ENCODE measurements at places on chromosomes 6 and 20.
A peak's percentile ranks its signal among the peaks of the same experiment; 100 is the strongest.

GRCh38 chr6:104506429-104506828 lies 353.3 kb downstream of the HACE1 start:
- DNase-seq = no peak

GRCh38 chr20:7858734-7859250 lies 81.5 kb downstream of the HAO1 start:
- DNase-seq = no peak

DNA sequence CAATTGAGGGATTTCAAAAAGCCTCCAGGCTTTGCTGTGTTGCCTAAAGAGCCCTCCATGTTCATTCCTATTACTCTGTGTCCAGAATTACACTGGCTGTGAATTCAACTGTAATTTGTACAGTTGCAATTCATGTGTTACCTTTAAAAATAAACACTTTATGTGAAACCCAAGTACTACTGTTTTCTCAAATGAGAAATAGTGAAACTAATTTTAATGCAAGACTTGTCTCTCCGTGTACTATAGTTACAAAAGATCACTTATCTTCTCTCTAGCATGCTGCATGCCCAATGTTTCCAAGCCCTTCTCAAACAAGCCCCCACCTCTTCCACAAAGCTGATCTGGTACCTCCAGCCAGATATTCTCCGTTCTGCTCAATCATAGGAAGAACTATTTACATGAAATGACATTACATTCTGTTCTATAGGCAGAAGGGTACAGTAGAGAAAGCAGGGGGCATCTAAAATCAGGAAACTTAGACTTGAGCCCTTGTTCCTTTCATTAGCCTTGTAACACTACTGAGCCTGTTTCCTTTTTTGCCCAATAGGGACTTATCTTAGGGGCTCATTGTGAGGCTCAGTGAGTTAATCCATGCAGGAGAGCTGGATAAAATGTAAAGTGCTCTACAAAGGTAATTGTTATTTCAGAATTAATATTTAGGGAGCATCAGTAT lies 12.3 kb upstream of the COL9A1 start:
- no peak for DNase-seq

DNA sequence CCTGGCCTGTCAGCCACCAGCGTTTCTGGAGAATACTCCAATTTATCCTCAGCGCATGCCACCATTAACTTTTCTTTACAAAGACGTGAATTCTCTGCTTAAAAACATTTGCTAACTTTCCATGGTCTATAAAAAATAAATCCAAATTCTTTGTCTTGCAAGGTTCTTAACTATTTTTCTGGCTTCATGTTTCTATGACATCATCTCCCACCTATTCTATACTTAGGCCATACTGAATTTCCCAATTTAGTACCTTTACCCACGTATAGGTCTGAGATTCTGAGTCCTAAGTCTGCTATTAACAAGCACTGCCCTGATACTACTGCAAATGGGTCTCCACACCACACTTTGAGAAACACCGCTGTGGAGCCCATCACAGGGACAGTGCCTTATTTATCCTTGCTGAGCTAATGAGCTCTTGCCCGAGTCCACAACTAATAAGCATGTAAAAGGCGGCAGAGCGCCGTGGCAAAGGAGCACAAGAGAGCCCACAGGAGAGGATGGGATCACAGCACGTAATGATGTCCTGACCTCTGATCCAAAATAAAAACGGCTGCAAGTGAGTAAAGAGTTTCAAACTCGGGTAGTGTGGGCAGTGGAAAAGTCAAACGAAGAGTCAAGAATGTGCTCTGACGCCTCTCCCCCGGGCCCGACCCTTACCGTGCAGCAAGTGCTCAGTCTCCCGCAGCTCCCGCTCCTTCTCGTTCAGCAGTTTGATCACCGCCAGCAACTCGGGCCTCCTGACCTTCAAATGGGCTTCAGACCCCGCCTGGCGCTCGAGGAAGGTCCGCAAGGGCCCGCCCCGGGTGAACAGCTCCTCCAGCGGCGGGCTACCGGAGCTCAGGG lies 519 bp downstream of the MTRF1L start:
- peak; percentile 12 for DNase-seq

GRCh38 chr6:15962449-15962764 lies 166.5 kb upstream of the MYLIP start:
- DNase-seq = no peak

DNA sequence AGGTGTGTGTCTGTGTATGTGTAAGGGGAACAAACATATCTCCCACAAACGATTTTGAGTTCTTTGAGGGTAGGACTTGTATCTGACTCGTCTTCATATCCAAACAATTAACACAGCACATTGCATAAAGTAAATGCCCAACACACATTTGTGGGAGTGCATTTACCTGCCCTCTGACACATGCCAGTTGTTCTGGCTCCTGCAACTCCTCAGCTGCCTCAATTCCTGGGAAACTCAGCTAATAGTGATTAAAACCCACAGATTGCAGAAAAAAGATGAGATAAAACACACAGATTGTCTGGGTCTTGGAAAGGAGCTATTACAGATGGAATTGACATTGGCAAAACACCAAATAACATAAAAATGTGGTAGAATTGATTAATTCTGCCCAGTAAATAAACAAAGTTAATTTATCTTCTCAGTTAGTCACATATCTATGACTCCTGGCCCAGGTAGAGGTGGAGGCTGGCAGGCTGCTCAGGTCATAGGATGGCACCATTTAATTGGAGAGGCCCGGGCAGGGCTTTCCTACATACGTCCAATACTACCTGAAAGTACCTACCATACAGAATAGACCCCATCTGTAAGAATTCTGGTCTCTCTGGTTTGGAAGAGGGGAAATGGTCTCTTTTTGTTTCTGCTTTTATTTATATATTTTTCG lies 71.5 kb upstream of the IFNGR1 start:
- no peak for DNase-seq

- DNase-seq = no peak
These were observed at the start of gene SALL4 for GRCh38 chr20:51802170-51802751. Gene SALL4 (minus strand): TSS chr20:51802521. CDS start chr20:51802408, 113 bp downstream.

- DNase-seq = no peak
These were observed 458.6 kb upstream of the JARID2 start for GRCh38 chr6:14787250-14787649.

GRCh38 chr6:81998432-81998831 lies 246.0 kb upstream of the TENT5A start:
- DNase-seq = no peak

- DNase-seq = no peak
These were observed 77.5 kb upstream of the ESR1 start for GRCh38 chr6:151729829-151730495.

Measured in Ammon's horn (tissue), 1 donor.